ENCODE measurements at places on chromosomes 7 and 10.
A peak's percentile ranks its signal among the peaks of the same experiment; 100 is the strongest.

- no peak for DNase-seq
Measured at GRCh38 chr7:131305152-131305551, 22.5 kb upstream of the MKLN1 start.

DNA sequence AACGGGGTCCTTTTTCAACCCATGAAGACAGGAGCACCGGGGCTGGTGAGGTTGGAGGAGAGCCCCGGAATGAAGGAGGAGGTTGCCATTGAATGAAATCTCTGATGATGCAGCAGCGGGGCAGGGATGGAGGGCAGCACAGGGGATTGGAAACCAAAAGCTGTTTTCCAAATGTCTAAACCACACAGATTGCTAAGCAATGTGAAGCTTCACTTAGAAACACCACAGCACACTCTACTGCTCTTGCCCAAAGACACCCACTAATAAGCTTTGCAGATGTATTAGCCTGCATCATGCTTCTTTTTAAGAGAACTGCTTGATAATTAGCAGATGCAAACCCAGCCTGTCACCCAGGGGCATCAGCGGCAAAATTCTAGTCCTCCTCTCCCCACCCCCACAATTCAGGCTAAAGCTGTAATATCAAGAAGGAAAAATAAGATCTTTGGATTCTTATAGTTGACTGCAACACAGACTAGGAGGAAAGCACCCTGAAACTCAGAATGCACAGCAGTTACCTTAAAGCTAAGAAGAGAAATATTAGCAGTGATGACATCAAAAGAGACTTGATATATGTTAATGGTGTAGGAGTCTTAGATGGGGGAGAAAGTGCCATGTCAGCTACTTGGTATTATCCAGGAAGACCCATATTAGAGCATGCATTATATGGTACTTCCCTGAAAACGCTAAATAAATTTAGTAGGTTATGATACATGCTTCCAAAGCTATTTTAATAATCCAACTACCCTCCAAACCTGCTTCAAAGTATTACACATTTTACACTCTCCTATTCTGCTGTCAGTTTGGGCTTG is 666.7 kb downstream of the KCNMA1 start:
- no peak for DNase-seq

- DNase-seq: no peak
Measured at GRCh38 chr7:100208911-100209408, 10.8 kb upstream of the PVRIG start.

GRCh38 chr7:37174460-37174859 is 274.2 kb downstream of the ELMO1 start:
- DNase-seq: peak; percentile 82

GRCh38 chr7:104241538-104242209 is 33.9 kb upstream of the ORC5 start:
- no peak for DNase-seq

DNA sequence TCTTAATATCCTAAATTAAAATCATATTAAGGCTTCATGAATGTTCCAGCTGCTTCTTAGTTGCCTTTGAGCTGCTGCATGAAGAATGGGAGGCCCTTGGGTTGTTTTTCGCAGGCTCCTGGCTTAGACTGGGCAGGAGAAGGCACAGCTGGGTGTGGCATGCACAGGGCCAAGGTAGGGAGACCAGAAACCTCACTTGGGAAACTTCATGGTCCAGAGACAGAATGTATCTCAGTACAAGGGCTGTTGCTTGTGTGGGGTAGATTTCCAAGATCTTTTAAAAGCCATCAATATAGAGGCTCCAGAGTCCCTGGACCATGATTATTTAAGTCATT is 49.9 kb downstream of the BUB3 start:
- no peak for DNase-seq

- DNase-seq: no peak
Measured at GRCh38 chr10:23203369-23204325, 11.5 kb downstream of the PTF1A start.

DNA sequence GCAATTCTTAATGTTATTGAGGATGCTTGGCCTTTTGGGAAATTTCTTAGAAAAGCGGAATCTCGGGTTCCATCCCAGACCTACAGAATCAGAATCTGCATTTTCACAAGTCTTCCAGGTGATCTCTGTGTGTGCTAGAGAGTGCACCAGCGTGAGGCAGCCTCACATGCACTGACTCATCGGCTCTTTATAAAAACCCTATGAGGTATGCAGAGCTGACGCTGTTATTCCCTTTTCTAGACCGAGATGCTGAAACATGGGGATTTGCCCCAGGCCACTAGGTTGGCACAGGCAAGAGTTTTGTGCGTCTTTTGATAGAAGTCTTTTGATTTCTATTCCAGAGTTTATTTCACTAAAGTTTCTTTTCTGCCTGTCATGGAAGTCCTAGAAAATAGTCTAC is 61.2 kb downstream of the CDCA7L start:
- DNase-seq: no peak

GRCh38 chr7:37013771-37014170 is 289.5 kb upstream of the AOAH start:
- DNase-seq: no peak

- no peak for DNase-seq
Measured at GRCh38 chr10:80787952-80788351, 250.2 kb downstream of the SH2D4B start.

DNA sequence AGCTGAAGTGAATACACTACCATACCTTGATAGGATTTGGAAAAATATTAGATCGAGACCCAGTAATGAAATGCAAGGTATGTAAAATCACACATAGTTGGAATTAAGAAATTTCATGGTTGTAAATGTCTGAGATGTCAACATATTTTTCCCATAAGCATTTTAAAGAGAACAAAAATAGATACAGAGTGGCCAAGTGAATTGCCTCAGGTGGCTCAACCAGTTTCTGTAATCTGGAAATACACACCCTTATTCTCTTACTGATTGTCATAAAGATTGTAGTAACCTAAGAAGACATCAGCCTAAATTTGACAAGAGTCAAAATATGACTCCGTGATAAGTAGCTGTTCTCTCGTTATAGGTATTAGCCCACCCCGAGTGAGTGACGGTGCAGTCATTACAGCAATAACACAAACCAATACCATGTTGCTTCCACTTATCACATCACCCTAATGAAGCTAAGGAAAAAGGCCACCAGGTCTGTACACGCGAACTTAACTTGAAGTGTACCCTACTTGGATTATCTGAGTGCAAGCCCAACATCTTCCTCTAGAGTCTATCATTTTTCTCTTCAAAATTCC is 23.4 kb downstream of the PIK3AP1 start:
- DNase-seq: no peak

DNA sequence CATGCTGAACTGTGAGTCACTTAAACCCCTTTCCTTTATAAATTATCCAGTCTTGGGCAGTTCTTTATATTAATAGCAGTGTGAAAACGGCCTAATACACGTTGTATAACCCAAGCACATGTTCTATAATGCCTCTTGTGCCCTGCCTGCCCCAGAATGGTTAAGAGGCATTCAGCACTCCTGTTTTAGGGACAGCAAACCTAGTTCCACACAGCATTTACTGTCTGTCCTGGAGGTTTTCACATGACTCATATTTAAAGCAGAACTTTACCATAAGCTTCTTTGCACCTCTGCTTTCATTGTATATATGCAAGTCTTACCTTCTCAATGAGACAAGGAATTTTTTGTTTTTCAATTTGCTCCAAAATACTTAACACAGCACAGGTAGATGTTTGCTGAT is 144.8 kb downstream of the ICA1 start:
- no peak for DNase-seq

- DNase-seq: no peak
Measured at GRCh38 chr7:119708891-119709290, 564.1 kb upstream of the KCND2 start.

DNA sequence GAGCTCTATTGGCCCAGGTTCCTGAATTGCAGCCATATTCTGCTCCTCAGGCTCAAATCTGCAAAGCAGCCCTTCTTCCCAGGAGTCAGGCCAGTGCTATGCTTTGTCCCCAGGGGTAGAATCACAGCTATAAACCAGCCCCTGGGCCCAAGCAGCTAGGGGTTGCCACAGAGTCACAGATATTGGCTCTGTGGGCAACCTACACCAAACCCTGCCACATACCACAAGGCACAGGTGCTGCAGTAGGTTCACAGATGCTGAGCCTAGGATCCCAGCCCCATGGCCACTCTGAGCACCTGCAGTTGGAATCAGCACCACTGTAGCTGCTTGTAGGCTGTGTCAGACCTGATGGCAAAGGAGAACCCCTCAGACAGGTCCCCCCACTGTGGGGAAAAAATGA is 43.1 kb upstream of the CAMK2B start:
- DNase-seq: no peak

DNA sequence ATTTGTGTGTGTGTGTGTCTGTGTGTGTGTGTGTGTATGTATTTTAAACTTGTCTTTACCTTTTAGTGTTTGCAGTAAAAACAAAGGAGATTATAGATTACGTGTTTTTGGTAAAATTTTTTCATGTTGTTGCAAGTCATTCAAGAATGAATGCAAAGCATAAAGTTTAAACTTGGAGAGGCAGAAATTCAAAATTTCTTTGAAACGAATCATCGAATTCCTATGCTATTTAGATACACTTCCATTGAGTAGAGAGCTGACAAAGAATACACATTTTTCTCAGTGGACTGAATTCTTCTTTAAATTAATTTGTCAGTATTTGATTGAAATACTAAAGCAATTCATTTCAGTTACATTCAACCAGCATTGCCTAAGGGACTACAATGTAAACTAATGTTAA is 66.0 kb upstream of the HDAC9 start:
- no peak for DNase-seq

DNA sequence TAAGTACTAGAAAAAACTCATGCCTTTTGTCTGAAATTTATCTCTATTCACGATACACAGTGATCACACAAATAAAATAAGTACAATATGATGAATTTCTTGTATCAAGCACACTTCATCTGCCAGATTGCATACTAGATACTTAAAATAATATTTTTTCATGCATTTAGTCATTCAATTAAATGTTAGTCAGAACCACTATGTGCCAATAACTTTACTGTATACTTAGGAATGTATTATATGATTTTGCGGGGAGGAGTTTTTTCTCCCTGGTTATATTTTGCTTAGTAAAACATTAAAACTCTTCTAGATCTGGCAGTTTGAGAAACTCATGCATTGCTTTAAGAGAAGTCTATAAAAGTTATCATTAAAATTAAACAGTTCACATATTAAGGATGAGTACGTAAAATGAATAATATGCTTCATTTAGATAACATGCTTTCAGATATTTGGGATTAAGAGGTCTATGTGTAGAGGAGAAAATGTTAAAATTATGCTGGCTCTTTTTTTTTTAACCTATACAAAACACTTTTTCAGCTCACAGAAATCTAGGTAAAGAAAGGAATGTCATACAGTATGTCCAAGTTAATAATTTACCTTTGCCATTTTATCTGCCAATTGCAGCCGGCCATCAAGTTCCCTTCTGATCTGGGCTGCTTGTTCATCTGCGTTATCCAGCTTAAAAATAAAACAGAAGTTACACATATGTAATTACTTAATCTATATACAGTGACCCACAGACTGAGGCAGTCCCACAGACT is 70.1 kb downstream of the RNF133 start:
- no peak for DNase-seq

DNA sequence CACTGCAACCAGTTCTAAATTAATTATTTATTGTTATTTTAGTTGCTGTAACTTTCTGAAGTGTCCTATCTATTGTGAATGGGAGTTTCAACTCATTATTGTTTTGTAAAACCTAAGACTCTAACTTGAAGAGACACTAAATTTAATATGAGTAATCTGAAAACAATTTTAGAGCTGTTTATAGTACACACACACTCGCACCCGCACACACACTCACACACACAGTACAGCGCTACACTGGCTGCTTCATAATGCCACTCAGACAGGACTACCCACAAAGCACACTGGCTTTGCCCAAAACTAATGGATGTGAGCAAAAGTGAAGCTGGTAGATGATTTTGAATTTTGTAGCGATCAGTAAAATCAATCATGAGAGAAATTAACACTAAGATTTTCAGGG is 238.9 kb upstream of the ETV1 start:
- DNase-seq: no peak

- no peak for DNase-seq
Measured at GRCh38 chr7:132276976-132277725, 299.1 kb downstream of the PLXNA4 start.

- DNase-seq: no peak
Measured at GRCh38 chr10:118458957-118459641, 117.0 kb upstream of the FAM204A start.

- DNase-seq: no peak
Measured at GRCh38 chr10:104875561-104875960, 234.5 kb downstream of the SORCS3 start.

DNA sequence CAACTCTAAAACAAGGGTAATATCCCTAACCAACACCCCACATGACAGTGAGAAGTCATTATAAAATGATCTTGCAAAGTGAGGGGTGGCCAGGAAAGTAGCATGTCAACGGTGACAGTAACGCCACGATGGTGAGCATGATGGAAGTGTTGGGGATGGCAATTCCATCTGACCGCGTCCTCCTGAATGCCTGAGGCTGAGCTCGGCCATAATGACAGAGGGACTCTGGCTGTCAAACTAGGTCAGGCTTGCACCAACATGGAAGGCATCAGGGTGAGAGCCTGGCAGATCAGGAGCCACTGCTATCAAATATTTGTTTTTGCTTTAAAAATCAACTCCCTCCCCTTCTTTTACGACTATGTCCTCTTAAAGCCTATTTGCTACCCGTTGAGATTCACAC is 55.7 kb upstream of the EFCAB10 start:
- no peak for DNase-seq

GRCh38 chr10:98367604-98368451 is 47.2 kb downstream of the PYROXD2 start:
- DNase-seq: no peak

GRCh38 chr10:128049226-128050120 is 76.8 kb downstream of the MKI67 start:
- no peak for DNase-seq

DNA sequence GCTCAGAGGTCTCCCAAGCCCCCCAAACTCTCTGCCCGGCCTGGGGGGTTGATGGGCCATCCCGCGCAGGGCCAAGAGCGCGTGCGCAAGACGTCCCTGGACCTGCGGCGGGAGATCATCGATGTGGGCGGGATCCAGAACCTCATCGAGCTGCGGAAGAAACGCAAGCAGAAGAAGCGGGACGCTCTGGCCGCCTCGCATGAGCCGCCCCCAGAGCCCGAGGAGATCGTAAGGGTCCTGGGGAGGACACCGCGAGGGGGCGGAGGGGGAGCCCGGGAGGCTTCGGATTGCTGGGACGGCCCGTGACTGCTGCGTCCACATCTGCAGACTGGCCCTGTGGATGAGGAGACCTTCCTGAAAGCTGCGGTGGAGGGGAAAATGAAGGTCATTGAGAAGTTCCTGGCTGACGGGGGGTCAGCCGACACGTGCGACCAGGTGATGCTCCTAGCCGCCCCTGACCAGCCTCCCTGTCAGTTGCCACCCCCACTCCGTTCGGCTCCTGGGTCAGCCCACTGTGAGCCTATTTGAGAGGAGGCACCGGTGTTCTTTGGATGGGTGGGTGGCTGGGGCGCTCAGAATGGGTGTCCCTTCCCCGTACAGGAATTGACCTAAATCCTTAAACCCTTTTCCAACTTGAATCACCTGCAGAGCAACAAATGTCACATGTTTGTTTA is 5.7 kb downstream of the ANKRD2 start:
- no peak for DNase-seq
